ENCODE measurements at places on chromosomes 1 and 21.
A peak's percentile ranks its signal among the peaks of the same experiment; 100 is the strongest.

GRCh38 chr1:233598891-233599541 is 14.9 kb upstream of the KCNK1 start:
- peak; percentile 32 for DNase-seq

DNA sequence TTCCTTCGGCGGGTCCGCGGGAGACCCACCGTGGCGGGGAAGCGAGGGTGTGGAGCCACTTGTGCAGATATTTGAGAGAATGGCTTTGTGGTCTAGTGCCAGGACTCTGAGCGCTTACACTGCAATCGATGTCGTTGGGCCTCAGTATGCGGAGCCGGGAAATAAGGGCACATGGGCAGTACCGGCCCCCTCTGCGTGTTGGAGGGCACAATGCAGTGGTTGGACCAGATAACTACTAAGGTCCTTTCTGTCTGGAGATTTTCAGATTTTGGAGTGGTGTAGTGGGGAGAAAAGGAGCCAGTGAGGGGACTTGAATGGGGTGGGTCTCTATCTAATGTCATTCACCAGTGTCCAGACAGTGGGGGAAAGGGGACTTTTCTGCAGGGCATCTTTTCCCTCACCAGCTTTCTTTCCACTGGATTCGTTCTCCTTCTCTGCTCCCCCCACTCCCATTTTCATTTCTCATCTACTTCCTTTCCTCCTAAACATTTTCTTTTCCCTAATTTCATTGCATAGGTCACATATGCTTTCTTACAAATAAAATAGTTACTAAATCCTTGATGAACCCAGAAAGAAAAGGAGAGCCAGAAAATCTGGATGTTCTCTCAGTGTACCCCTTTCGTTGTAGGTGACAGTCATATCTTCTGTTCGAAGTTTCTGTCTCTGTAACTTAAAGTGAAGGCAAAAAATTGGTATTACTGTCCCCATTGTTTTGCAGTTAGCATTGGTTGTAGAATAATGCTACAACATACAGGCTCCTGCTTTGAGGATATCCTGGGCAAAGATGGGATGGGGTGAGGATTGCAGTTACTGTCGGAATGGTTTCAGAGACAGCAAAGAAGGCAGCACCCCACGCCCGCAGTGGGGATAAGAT is 1.4 kb downstream of the ATF3 start:
- no peak for DNase-seq

- DNase-seq, result no peak
Measured at GRCh38 chr1:22488319-22488718, 36.7 kb downstream of the ZBTB40 start.

GRCh38 chr1:201448990-201449389 is 20.0 kb downstream of the PHLDA3 start:
- DNase-seq, result no peak

DNA sequence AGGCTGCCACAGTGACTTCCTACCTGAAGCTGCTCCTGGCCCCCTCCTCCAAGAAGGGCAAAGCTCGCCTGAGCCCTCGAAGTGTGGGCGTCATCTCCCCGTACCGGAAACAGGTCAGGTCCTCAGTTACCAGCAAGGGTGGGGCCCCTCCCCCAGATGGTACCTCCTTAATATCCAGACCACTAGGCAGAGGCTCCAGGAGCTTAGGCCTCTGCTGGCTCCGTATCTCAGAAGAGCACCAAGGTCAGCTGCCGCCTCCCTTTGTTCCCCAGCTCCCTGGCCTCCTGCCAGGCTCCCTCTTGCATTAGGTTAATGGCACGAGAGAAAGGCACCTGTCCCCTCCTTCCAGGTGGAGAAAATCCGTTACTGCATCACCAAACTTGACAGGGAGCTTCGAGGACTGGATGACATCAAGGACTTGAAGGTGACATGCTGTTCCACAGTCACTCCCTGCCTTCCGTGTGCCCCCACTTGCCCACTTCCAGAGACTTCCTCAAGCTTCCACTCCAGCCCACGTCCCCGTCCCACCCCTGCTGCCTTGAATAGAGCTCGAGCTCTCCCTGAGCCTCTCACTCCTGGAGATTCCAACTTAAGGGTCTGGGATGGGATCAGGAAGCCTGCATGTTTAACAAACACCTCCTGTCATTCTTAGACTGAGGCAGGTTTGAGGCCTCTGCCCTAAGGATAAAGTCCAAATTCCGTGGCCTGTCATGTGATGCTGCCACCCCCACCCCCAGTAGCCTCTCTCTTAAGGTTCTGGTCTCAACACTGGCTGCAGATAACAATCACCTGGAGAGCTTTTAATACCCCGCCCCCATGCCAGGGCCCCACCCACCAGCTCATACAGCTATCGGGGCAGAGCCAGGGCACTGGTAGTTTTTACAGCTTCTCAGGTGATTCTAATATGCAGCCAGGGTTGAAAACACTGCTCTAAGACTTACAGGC is 8.3 kb downstream of the RHOC start:
- DNase-seq, result no peak

DNA sequence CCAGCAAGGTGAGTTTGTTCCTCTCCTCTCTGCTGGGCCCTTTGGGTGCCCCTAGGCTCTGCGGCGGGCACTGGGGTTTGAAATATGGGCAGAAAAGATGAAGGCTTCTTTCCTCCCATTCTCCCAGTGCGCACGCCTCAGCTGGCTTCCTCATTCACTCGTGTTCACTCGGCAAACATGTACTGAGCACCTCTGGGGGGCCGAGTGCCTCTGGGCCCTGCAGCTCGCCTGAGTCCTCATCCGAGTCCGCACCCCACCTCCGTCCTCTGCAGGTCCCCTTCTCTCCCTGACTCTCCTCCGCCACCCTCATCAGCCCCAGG is 98.5 kb upstream of the RUNX3 start:
- DNase-seq, result no peak

DNA sequence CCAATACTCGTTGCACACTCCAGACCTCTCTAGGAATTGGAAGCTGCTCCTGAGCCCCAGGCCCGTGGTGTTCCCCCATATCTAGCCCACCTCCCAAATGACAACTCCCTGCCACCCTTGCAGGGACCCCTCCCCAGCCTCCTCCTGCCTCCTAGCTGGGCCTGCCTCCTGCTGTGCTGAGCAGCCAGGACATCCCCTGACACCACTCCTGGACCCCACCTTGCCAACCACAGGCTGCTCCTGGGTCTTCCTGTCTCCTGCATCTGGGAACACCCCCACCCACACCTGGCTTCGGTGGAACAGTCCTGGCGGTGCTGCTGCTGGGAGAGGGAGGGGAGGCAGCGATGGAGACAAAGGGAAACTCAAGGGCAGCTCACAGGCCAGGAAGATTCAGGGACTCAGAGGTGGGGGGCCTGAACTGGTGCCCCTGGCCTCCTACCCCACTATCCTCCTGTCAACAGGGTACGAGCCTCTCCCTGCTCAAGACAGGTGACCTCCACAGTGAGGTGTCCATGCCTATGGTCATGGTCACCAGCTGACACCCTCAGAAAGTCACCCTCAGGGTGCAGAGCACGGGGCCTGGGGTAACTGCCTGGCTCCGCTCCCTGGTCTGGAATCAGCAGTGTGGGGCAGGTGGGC is 81.2 kb downstream of the RIPK4 start:
- DNase-seq, result no peak

DNA sequence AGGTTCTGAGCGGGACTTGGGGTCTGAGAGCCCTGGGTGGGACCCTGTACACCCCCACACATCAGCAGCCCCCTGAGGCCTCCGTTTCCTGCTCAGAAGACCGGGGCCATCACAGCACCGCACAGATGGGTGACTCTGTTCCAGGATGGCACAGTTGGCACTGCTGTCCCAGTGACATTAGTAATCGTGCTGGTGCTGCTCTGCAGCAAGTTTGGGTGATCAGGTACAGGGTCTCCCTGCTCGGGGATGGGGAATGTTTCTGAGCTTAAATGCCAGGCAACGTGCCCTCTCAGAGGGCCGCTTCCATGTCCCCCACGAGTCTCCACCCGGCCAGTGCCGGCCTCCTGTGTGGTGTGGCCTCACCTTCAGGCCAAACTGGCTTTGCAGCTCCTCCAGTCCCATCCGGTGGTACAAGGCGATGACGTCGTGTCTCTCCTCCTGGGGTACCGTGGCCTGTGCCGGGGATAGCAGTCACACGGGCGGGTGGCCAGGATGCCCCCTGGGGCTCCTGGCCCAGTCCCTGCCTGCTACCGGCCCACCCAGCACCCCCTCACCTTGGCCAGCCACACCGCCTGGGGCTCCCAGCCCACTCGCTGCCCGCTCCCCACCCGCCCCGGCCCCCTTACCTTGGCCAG is 17.1 kb downstream of the PRXL2B start:
- no peak for DNase-seq

DNA sequence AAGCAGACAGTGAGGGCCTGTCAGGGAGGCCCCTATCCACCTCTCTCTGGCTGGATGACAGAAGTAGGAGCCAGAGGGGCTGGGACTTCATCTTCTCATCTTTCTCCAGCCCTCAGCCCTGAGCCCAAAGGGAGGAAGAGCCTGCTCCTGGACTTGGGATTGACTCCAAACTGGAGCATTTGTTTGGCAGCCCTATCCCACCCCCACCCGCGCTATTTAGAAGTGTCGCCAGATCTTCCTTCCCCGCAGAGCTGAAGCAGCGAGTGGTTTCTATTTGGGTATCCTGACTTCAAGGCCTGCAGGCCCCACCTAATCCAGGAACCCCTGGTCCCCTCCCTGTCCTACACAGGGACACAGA is 9.6 kb downstream of the NES start:
- DNase-seq, result no peak

DNA sequence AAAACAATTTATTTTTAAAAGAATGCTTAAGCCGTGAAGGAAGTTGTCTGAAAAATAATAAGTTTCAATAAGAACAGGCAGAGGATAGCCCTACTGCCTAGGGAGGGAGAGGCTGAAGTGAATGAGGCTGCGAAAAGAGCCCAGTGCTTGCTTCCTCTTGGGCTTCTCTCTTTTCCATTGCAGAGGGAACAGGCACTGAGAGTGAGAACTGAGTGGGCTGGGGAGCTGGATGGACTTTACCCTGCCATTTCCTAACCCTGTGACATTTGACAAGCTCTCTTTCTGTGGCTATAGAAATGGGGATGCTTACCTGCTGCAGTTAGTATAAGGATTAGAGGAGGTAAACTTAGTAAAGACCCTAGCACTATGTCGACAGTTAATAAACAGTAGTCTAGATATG is 30.0 kb downstream of the TENT5C start:
- no peak for DNase-seq

GRCh38 chr1:169090900-169091311 is 15.6 kb upstream of the ATP1B1 start:
- no peak for DNase-seq

DNA sequence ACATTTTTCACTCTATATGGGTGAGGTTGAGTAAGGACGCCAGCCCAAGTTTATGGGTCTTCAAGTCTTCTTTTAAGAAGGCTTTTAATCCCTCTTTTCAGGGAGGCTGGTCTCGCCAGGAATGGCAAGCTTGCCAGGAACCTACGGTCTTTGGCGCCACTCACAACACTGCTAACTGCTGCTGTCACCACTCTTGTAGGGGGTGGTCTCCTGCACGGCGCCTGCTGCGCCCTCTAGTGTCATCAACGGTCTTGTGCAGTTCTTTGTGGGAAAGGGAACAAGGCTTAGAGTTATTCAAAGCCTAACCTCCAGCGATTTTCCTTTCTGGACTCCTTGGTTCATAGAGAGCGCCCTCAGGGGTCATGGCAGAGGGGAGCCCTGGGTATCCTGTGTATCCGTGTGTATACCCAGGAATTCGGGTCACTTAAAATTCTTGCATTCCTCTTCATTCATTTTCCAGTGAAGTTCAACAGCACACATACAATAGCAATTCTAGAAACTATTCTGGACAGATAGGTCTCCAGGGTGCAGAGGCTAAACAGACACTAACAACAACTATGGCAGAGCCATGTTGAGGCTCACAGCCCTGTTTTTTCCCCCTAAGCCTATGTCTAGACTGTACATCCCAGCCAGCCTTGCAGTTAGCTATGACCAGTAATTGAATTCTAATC is 392.8 kb upstream of the CAMK1G start:
- peak; percentile 4 for DNase-seq

- no peak for DNase-seq
Measured at GRCh38 chr21:36910581-36911307, 55.7 kb downstream of the HLCS start.

DNA sequence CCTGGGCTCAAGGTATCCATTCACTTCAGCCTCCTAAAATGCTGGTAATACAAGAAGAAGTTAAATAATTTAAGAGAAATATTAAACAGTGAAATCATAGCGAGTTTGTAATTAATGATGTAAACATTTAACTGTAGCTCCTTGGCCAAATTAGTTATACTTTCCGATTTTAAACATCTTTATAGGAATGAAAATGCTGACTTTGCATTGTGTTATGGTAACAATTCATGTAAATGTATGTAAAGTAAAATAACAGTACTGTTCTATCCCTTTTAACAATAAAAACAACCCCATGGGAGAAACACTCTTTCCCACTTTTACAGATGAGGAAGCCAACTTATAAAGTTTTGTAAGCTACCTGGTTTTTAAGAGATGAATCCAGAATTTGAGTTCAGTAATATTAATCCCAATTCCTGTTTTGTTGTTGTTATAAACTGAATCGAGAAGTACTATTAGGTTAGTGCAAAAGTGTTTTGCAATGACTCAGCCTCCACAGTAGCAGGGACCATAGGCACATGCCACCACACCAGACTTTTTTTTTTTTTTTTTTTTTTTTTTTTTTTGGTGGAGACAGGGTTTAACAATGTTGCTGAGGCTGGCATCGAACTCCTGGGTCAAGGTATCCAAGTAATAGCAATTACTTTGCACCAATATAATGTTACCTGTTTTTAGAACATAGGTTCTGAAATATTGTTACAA is 1360.4 kb downstream of the BRINP3 start:
- no peak for DNase-seq

Data from stimulated activated CD8-positive, alpha-beta memory T cell treated with anti-CD3 and anti-CD28 coated beads, Interleukin-7, amount 100 ng/mL, for 48 hours (primary cell).